Cerebellar nuclear complex (tissue), 1 donor: ENCODE measurements at places on chromosomes 12 and 14.

- DNase-seq, result no peak
Observed at GRCh38 chr12:116210762-116211161, 66.7 kb downstream of the MED13L start.

DNA sequence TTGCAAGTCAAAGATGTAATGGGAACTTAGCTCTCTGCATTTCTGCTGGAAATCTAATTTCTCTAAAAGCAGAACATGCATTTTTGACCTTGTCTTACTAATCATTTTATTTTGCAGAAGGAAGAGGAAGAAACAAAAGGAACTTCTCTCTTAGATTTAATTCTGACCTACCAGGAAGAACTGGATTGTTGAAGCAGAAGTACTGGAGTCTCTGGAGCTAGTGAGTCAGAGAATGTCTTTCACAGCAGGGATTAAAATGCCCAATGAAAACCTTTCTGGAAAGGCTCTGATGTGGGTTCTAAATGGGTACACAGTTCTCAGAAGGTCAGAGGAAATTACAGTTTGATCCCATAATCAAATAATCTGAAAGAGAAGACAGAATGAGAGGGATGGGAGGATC, 70.8 kb upstream of the GNG2 start:
- no peak for DNase-seq

DNA sequence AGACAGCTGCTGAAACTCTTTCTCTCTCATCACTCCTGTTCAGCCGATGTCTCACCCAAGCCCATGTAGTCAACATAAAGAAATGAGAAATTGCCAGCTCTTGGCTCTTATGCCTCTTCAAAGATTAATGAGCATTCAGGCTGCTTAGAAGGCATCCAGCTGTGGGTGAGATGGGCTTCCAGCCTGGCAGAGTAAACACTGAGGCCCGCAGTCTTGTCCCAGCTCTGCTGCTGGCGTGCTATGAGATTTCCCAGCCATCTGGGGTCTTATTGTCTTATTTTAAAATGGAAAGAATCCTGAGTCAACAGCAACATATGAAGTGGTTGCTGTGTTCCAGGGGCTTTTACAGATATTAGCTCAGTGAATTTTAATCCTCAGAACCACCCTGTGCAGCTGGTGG, 12.6 kb downstream of the RXYLT1 start:
- no peak for DNase-seq

GRCh38 chr14:54844479-54844878, 58.1 kb downstream of the GCH1 start:
- no peak for DNase-seq

- no peak for DNase-seq
Observed at GRCh38 chr14:55739967-55740648, 160.1 kb downstream of the KTN1 start.

- peak; percentile 6 for DNase-seq
Observed at GRCh38 chr14:77320238-77320935, at the start of gene POMT2. Gene POMT2 (minus strand): TSS chr14:77320883. CDS start chr14:77320681, 202 bp downstream.

DNA sequence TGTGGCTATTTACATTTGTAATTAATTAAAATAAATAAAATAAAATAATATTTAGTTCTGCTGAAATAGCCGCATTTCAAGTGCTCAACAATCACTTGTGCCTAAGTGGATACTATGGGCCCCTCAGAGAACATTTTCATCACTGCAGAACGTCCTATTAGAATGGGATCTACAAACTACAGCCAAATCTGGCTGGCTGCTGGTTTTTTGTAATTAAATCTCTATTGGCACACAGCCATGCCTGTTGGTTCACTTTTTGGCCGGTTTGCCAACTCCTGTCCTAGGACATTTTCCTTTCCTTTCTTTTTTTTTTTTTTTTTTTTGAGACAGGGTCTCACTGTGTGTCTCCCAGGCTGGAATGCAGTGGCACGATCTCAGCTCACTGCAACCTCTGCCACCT, 9.8 kb downstream of the CCDC63 start:
- no peak for DNase-seq
